ENCODE measurements at places on chromosomes 3 and 15. TPM values are rescaled to one million over a fixed set of nuclear protein-coding genes. Genes with fewer than 3 reads are reported as not detected.

CYP19A1 gene
- 0.13 TPM for total RNA-seq

TMEM41A gene
- total RNA-seq: 10.8 TPM

LTK gene
- 0.08 TPM for total RNA-seq

CCDC191 gene
- 0.61 TPM for total RNA-seq

TM4SF1 gene
- 60.2 TPM for total RNA-seq

AADACL2 gene
- total RNA-seq: not detected

RBP2 gene
- total RNA-seq: not detected

HCLS1 gene
- total RNA-seq: 0.13 TPM

LEO1 gene
- total RNA-seq: 29.0 TPM

TRA2B gene
- total RNA-seq: 221 TPM

SNURF gene
- total RNA-seq: 3.2 TPM

ATP13A3 gene
- total RNA-seq: 95.1 TPM

TMEM212 gene
- not detected for total RNA-seq

ANKUB1 gene
- not detected for total RNA-seq

PRSS50 gene
- not detected for total RNA-seq

SH3GL3 gene
- total RNA-seq: not detected

CYP1A2 gene
- not detected for total RNA-seq

OSTN gene
- total RNA-seq: not detected

CHDH gene
- 0.03 TPM for total RNA-seq

ZNF660 gene
- total RNA-seq: 0.03 TPM

LRRIQ4 gene
- not detected for total RNA-seq

FAM162A gene
- total RNA-seq: 92.9 TPM

AMOTL2 gene
- total RNA-seq: 12.1 TPM

COLQ gene
- not detected for total RNA-seq

NLGN1 gene
- 35.2 TPM for total RNA-seq

ST3GAL6 gene
- total RNA-seq: 254 TPM

SERPINI1 gene
- 14.6 TPM for total RNA-seq

ITPKA gene
- total RNA-seq: 0.85 TPM

MYO5C gene
- total RNA-seq: 0.11 TPM

GOLGA6D gene
- total RNA-seq: not detected

COPB2 gene
- total RNA-seq: 184 TPM

HACD2 gene
- total RNA-seq: 13.7 TPM

ZNF639 gene
- total RNA-seq: 39.2 TPM

HTR3E gene
- not detected for total RNA-seq

FETUB gene
- total RNA-seq: not detected

CP gene
- 0.53 TPM for total RNA-seq

CPNE9 gene
- 0.53 TPM for total RNA-seq

DUSP7 gene
- 12.6 TPM for total RNA-seq

PLA2G4E gene
- total RNA-seq: not detected

HACL1 gene
- total RNA-seq: 51.9 TPM

MKRN2OS gene
- not detected for total RNA-seq

COL6A5 gene
- total RNA-seq: not detected

CLPX gene
- 46.2 TPM for total RNA-seq

Data from SK-MEL-5 (cell line).